ENCODE measurements at places on chromosomes 3 and 15.

- DNase-seq = no peak
Observed at GRCh38 chr15:53658255-53658654, 101.2 kb downstream of the WDR72 start.

DNA sequence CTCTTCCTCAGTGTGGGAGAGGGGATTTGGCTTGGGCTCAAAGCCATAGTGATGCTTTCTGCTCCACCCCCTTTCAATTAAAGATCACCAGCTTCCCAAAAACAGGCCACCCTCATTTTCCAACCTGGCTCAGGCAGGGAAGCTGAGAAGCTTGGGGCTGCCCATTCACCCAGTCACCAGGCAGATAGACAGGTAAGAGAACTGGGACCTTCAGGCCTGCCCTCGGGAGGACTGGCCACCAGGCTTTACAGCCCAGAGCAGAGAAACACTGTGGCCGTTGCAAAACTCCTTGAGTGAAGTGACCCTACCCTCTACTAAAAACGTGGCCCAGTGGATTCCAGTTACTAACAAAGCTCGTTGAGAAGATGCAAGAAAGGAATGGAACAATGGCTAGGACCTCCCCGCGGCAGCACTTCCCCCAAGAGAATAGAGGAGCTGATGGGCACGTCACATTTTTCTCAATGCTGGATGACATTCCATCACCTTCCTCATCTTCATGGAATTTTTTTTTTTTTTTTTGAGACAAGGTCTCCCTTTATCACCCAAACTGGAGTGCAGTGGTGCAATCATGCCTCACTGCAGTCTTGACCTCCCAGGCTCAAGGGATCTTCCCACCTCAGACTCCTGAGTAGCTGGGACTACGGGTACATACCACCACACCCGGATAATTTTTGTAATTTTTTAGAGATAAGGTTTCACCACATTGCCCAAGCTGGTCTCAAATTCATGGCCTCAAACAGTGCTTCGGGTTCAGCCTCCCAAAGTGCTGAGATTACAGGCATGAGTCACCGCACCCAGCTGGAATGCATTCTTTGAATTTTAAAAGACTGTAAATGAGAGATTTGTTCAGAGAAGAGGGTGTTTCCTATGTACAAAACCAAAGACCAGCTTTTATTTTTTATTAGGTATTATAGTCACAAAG is 37.9 kb downstream of the LIPC start:
- DNase-seq = no peak

GRCh38 chr3:14685179-14685578 is 10.2 kb downstream of the C3orf20 start:
- no peak for DNase-seq

DNA sequence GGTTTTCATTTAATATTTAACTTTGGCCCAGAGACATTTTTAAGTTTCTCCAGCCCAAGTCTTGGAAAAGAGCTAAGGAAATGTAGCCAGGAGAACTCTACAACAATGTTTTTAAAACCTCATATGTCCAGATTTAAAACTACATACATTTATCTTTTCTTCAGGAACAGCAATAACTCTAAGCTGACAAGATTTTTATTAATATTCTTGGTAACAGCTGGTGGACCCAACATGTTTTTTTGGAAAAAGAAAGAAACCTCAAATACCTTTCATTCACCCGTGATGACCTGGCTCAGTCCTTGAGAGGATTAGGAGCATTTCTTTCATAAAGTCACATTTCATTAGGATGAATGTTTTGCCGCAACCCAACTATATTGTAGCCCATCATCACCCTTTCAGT is 50.4 kb upstream of the CMSS1 start:
- no peak for DNase-seq

GRCh38 chr15:59424616-59425015 is 13.4 kb upstream of the FAM81A start:
- no peak for DNase-seq

- DNase-seq = no peak
Observed at GRCh38 chr15:82653483-82654168, 6.5 kb upstream of the CPEB1 start.

- no peak for DNase-seq
Observed at GRCh38 chr3:173440514-173440913, 43.0 kb downstream of the NLGN1 start.

DNA sequence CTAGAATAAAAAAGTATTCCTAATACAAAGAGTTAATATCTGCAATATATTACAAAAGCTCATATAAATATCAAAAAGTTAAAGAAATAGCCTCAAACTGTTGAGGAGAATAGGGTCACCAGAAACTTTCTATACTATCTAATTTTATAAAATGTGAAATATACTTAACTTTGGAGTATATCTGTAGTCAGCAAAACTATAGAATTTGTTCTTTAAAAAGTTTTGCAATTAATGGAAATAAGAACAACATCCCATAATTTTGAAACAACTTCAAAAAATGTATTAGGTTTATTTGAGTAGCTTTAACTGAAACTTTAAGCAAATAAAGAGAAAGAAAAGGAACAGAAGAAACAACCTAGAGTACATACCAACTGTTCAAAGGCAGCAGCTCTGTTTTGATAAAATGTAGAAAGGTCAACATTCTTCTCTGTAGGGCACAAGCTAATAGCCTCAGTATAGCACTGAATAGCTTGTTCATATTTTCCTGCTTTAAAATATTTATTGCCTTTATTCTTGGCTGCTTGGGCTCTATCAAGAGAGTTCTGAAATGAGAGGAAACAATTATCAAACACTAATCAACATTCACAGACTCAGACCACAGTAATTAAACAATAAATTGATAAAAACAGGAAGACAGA is 14.3 kb downstream of the TOMM70 start:
- no peak for DNase-seq

GRCh38 chr3:189419038-189419437 is 212.2 kb upstream of the TP63 start:
- no peak for DNase-seq

GRCh38 chr15:87080547-87080946 is 1000.9 kb downstream of the AGBL1 start:
- no peak for DNase-seq

DNA sequence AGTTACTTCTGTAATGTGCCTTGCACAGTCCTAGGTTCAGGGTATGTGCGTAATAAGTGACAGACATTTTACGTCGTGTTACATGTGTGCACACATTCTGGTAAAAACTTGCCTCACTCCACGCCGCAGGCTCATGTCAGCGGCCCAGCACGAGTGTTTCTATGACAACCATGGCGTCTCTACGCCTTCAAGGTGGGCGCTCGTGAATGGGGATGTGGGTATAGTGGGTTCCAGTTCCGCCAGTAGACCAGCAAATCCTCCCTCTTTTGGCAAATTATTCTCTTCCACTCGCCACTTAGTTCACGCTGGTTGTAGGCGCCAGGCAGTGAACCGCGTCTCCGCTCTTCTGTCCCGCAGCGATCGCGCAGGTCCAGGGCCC is 40.3 kb downstream of the CHST14 start:
- DNase-seq = no peak

GRCh38 chr15:48581219-48581618 is 64.3 kb downstream of the FBN1 start:
- no peak for DNase-seq

- no peak for DNase-seq
Observed at GRCh38 chr3:2684046-2684445, 426.1 kb downstream of the IL5RA start.

DNA sequence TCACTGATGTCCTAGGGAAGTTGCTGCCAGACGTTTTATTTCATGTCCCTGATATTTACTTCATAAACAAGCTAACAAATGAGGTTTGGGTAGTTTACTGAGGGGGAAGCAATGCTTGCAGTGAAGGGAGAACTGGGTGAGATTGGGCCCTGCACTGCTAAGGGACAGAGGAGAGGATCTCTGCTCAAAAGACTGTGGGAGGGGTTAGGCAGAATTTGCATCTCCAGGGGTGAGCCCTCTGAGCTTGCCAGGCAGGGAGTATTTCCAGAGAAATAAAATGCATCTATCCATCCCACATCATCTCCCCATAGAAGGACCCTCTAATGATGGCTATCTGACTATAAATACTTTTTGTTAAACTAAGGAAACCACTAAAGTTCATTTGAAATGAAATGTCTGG is 215.6 kb downstream of the CBLB start:
- no peak for DNase-seq

- DNase-seq = no peak
Observed at GRCh38 chr15:62593681-62594399, 428.8 kb upstream of the C2CD4B start.

- DNase-seq = no peak
Observed at GRCh38 chr15:36667296-36667695, 87.9 kb downstream of the CDIN1 start.

DNA sequence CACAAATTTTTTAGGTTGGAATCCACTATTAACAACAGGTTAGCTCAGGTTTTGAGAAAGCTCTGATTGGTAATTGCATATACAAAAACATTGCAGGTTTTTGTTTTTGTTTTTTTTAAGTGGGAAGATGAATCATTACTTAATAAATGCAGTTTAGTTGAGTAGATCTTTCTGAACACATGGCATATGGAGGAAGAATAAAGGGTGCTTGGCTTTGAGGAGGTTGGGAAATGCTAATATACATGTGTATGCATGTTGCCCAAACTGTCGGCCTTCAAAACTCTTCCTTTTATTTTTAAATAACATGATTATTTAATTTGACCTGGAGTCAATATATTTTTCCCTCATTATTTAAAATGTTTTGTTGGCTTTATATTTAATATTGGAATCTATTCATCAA is 32.8 kb downstream of the ZBTB38 start:
- DNase-seq = no peak

GRCh38 chr15:95620934-95621579 is 709.4 kb upstream of the NR2F2 start:
- DNase-seq = no peak

GRCh38 chr3:182979103-182979673 is 1.1 kb downstream of the DCUN1D1 start:
- no peak for DNase-seq

GRCh38 chr3:34213478-34213877 is 415.0 kb downstream of the PDCD6IP start:
- DNase-seq = no peak

DNA sequence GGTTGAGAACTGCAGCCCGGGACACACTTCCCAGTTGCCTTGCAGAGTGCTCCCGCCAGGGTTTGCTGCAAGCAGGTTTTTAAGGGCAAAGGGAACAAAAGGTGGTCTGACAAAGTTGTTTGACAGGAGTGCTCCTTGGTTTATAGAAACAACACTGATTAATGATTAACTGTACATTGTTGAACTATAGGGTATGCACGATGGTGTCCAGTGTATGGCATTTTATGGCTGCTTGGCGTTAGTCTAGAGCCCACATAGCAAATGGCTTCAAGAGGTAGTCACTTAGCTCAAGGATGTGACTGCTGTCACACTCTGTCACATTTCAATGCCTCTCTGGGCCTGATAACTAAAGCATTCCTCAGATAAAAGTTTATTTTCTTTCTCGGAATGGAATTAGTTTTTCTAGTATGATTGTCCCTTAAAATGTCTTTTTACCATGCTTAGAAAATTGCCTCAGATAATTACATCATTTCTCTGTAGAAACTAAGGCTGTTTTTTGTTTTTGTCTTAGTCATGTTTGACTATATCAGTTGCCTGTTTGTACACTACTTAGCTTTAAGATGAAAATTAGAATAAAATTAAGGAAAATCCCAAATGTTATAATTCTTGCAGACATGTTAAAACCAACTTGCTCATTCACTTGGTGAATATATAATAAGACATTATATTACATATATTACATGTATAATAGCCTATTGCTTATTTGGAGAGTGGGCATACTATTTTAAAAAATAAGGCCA is 61.3 kb upstream of the GATM start:
- DNase-seq = no peak

DNA sequence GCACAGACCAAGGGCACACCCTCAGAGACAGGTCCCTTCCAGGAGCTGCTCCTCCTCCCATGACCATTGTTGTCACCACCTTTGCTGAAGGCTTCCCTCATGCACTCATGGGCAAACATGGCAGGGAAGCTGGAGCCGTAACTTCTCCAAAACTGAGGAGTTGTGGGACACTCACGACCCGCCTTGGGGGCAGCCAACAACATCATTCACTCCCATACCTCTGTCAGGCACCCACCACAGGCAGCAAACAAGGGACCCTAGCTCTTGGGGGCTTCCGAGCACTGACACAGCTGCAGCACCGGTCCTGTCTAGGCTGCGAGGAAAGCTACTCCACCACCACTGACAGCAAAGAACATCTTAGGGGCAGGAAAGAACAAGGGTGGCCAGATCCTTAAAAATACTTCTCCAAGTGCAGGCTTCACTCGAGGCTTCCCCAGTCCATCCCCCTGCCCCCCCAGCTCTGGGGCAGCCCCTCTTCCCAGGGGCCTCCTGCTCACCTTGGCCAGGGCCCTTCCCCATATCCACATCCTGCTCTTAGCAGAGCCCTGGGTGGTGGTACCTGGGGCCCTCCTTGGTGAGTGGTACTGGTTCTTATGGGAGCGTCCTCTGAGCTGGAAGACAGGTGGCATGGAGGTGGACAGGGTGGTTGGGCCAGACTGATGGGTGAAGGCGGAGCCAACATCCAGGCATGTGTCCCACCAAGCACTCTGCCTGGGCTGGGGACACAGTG is 28.0 kb upstream of the DUSP7 start:
- no peak for DNase-seq

DNA sequence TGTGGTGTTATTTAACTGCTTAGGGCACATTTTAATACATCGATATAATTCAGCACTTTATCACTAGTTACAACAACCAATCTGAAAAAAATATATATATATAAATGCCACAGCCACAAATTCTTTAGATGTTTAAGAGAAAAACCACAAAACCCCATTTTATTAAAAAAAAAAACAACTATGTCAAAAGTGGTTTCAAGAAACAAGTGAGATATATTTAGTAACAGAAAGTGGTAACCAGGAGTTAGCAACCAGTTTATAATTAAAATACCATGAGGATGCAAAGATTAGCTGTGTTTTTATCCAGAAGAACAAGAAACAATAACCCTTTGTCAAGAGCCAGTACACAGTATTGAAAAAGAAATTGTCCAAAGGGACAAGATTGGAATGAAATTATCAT is 14.8 kb upstream of the DIPK2A start:
- no peak for DNase-seq

DNA sequence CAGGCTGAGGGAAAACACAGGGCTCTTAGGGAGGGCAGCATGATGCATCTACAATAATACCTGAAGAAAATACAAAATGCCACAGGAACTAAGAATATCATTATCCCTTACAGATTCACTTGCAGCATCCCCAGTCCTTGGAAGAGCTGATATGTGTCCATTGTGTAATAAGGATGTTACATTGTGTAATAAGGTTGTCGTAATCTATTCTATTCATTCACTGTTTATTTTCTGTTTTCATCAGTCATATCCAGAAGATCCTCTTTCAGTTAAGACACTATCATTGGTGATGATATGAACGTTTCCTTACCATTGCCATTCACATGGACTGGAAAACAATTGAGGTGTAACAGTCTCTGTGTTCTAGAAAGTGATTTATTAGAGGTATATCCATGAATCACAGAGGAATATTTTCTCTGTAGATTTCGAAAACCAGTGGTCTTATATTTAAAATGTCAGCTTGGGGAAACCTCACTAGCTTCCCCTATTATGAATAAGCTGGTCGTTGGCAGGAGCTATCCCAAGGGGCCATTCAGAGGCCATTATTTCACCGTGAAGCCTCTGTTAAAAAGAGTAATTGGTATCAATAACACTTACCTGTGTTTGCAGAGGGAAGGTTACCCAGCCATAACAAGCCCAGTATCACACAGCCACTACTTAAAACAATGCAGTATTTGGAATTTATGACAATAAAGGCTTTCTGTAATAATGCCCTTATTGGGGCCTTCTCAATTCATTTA is 241.1 kb downstream of the ZNF385D start:
- no peak for DNase-seq
